Thoracic aorta (tissue), 2 donors: ENCODE measurements at places on chromosomes 11 and 22. TPM values are rescaled to one million over a fixed set of nuclear protein-coding genes. Genes with fewer than 3 reads are reported as not detected.
A peak's percentile ranks its signal among the peaks of the same experiment; 100 is the strongest.

DNA sequence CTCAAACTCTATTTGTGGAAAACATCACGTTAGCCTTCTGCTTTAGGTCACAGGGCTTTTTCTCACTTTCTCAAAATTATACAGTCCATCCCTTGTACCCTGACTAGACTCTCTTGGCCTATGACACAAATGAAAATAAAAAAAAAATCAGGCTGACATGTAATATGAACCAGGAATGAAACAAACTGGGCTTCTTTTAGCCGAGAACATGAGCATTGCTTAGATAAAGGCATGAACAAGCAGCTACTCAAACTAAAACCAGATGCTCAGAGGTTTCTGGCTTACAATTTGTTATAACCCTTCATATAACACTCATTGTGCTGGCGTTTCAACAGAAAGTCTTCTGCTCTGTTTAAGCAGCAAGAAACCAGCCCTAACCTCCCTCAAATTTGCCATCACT, 265.5 kb upstream of the NARS2 start:
- H3K4me3 ChIP-seq: no peak overlapping the region
- no peaks in the 10 kb centered on the region for H3K36me3 ChIP-seq
- H3K27me3 ChIP-seq: no peaks in the 10 kb centered on the region
- DNase-seq: no peak

GRCh38 chr22:17878941-17879340, 104.7 kb upstream of the BID start:
- H3K36me3 ChIP-seq: peaks cover 29% of the 10 kb centered on the region
- no peak overlapping the region for H3K27ac ChIP-seq
- no peaks in the 10 kb centered on the region for H3K27me3 ChIP-seq
- no peak for DNase-seq
- H3K4me1 ChIP-seq: no peaks in the 10 kb centered on the region

- peaks cover 10% of the 10 kb centered on the region for H3K4me1 ChIP-seq
- no peaks in the 10 kb centered on the region for H3K27me3 ChIP-seq
- DNase-seq: no peak
- H3K27ac ChIP-seq: no peak overlapping the region
Measured at GRCh38 chr11:30861531-30861930, 275.4 kb upstream of the MPPED2 start.

DNA sequence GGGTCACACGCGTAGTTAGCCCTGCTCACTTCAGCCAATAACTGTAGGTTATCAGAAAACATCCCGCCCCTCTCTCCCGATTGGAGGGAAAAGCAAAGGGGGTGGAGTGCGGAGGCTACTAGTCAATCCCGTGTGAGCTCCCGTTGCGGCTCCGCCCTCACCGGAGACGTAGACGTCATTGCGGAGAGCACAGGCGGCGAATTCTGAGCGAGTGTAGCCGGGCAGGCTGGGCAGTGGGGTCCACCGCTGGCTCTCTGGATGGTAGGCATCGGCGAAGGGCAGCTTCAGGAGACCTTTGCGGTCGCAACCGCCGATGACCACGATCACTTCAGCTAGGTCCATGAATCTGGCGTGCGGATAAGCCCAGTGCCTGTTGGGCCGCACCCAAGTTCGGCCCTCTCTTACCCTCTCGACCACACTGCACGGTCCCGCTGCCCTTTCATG, 4.7 kb downstream of the KLHL35 start:
- H3K27ac ChIP-seq: peak overlapping the region; percentile 72
- no peaks in the 10 kb centered on the region for H3K36me3 ChIP-seq

DNA sequence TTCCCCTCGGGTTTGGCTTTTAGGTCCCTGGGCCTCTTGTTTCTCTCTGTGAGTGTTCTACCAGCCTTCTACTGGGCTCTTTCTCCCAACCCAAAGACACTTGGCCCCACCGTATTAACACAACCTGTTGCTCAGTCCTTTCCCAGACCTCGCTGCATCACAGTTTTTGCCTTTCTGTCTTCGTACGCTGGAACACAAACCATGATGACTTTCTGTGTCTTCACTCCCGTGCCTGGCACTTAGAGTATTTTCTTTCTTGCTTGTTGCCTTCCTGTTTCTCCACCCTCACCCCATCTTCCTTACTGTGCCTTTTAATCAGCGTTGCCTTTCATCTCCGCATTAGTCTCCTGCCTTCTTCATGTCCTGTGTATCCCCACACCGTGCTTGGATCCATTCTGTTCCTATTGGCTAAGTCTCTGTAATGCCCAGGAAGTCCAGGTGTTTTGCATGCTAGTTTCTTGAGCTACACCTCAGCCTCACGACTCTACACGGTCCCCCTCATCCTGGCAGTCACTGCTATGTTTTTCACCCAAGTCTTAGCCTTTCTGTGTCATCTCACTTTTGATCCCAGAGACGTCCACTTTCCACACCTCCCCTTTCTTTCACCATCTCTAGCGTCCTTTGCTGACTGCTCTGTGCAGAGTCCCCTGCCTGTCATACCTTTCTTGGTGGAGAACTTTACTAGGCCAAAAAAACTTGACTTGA, 1.6 kb downstream of the MARK2 start:
- H3K27me3 ChIP-seq: no peaks in the 10 kb centered on the region
- no peaks in the 10 kb centered on the region for H3K36me3 ChIP-seq
- peaks cover 17% of the 10 kb centered on the region for H3K4me1 ChIP-seq
- DNase-seq: no peak

DNA sequence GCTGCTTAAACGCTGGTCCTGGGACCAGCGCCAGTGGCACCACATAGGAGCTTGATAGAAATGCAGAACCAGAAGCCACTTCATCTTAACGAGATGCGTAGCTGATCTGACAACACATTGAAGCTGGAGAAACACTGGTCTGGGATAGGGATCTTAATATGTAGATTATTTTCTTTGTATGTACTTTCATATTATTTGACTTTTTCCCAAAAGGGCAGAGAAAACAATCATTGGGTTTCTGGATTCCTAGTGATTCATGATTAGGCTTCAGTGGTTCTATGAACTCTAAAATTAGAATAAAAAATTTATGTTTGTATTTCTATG, 12.3 kb downstream of the MPEG1 start:
- DNase-seq: no peak
- peaks cover 3% of the 10 kb centered on the region for H3K4me1 ChIP-seq
- H3K4me3 ChIP-seq: no peak overlapping the region
- H3K27ac ChIP-seq: no peak overlapping the region
- no peaks in the 10 kb centered on the region for H3K36me3 ChIP-seq

- H3K27ac ChIP-seq: no peak overlapping the region
- no peak for DNase-seq
- no peaks in the 10 kb centered on the region for H3K4me1 ChIP-seq
Measured at GRCh38 chr11:71156301-71156700, 96.1 kb downstream of the SHANK2 start.

- H3K27me3 ChIP-seq: no peaks in the 10 kb centered on the region
- DNase-seq: no peak
- H3K4me1 ChIP-seq: no peaks in the 10 kb centered on the region
- H3K36me3 ChIP-seq: no peaks in the 10 kb centered on the region
Measured at GRCh38 chr22:49734390-49734789, 93.3 kb downstream of the BRD1 start.

DNA sequence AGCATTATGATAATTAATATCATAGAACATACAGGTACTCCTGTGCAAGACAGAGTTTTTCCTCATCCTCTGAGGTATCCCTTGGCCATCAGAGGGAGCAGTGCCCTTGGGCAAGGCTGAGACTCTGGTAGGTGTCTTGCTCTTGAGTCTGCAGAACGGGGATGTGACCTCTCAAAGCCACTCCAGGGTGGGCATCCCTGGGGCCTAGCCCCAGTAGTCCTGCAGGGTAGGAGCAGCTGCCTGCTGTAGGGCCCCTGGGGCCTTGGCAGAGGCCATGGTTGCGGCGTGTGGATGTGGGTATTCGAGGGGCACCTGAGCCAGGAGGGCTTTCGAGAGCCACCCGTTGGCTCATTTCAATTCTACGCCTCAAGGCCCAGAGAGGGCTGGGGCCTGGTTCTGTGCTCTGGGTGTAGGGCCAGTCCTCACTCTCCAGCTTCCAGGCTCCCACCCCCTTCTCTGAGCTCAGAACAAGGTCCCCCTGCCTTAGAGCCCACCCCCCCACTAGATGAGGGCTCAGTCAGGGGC, 7.7 kb upstream of the OMP start:
- no peaks in the 10 kb centered on the region for H3K36me3 ChIP-seq
- H3K27ac ChIP-seq: no peak overlapping the region
- no peaks in the 10 kb centered on the region for H3K4me1 ChIP-seq
- no peak overlapping the region for H3K4me3 ChIP-seq

GRCh38 chr11:18853086-18853720, 61.6 kb upstream of the PTPN5 start:
- H3K4me1 ChIP-seq: no peaks in the 10 kb centered on the region
- DNase-seq: no peak
- no peaks in the 10 kb centered on the region for H3K36me3 ChIP-seq

DNA sequence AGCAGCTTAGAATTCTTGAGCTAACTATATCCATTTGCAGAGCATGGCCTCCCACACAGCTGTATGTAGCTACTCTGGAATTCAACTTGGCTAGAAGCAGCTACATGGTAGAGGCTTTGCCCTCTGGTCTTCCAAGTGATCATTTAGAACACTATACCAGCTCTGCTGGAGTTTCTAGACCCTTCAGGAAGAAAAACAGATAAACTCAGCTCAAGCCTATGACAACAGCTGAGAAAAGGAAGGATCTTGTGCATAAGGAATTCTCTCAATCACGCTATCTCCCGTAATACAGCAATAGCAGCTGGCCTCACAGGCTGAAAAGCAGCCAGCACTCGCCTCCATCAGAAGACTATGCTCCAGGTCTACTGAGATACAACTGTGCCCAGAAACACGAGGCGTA, 50.6 kb upstream of the APOA1 start:
- no peak for DNase-seq
- H3K4me1 ChIP-seq: no peaks in the 10 kb centered on the region
- no peak overlapping the region for H3K4me3 ChIP-seq

DNA sequence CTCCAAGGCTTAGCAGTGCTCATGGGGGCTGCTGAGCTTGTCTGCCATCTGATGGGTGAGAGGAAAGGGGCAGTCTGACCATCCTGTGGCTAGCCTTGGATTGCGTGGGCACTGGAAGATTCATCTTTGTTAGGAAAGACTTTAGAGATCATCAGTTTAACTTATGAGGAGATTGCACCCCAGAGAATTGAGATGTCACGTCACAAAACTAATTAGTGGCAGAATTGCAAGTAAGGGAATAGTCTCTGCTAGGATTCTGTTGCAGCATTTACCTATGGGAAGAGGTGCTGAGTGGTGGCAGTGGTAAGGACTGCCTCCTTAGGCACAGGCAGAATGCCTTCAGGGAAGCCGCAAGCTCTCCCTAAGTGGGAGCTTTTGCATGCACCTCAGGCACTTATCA, 42.8 kb upstream of the HSPA8 start:
- H3K4me1 ChIP-seq: peaks cover 28% of the 10 kb centered on the region
- H3K27me3 ChIP-seq: no peaks in the 10 kb centered on the region
- no peaks in the 10 kb centered on the region for H3K36me3 ChIP-seq
- peak overlapping the region; percentile 42 for H3K27ac ChIP-seq
- no peak for DNase-seq
- no peak overlapping the region for H3K4me3 ChIP-seq

- H3K27me3 ChIP-seq: no peaks in the 10 kb centered on the region
- no peaks in the 10 kb centered on the region for H3K36me3 ChIP-seq
- H3K4me3 ChIP-seq: no peak overlapping the region
- peak overlapping the region; percentile 18 for H3K27ac ChIP-seq
Measured at GRCh38 chr11:3942160-3942955, 86.9 kb downstream of the STIM1 start.

- no peaks in the 10 kb centered on the region for H3K27me3 ChIP-seq
- H3K27ac ChIP-seq: no peak overlapping the region
- no peaks in the 10 kb centered on the region for H3K4me1 ChIP-seq
- H3K4me3 ChIP-seq: no peak overlapping the region
- H3K36me3 ChIP-seq: no peaks in the 10 kb centered on the region
Measured at GRCh38 chr11:132137981-132138313, 767.5 kb downstream of the NTM start.

DNA sequence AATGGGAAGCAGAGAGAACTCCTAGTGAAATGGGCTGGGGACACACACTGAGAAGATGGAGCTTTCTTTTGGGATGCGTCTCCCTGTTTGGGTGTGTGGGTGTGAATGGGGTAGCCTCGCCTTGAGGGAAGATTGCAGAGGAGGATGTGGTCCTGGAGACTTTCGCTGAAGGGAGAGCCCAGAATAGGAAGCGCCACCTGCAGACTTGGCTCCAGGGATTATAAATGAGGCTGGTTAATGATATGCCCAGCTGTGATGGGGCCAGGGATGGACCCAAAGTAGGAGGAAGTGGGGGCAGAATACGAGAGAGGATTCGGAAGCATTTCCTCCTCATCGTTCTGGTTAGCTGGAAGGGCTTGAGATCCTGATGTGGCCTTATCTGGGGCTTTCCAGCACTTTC, 13.7 kb downstream of the RELT start:
- DNase-seq: no peak
- H3K27ac ChIP-seq: no peak overlapping the region
- no peaks in the 10 kb centered on the region for H3K27me3 ChIP-seq
- H3K36me3 ChIP-seq: no peaks in the 10 kb centered on the region

DNA sequence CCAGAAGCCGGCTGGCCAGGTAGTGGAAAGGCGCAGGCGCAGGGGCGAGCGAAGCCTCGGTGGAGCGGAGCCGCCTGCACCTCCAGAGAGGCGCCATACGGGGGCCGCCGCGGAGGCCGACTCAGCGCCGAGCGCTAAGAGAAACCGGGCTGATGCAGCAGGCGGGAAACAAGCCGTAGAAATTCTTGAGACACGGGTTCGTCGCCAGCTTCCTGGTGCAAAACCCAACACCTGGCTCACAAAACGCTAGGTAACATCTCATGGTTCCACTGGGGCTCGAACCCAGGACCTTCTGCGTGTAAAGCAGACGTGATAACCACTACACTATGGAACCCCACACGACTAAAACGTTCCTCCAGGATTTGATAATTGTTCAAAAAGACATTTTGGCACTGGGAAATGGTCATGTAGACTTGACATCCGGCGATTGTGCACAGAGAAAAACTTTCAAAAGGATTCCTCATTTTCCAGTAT, 39.1 kb downstream of the OR4D9 start:
- H3K27me3 ChIP-seq: no peaks in the 10 kb centered on the region
- peak; percentile 39 for DNase-seq
- H3K36me3 ChIP-seq: no peaks in the 10 kb centered on the region
- H3K4me3 ChIP-seq: peak overlapping the region; percentile 74

- no peaks in the 10 kb centered on the region for H3K36me3 ChIP-seq
- H3K27me3 ChIP-seq: no peaks in the 10 kb centered on the region
- no peak for DNase-seq
- H3K4me1 ChIP-seq: no peaks in the 10 kb centered on the region
Measured at GRCh38 chr11:7031471-7031871, 11.2 kb downstream of the NLRP14 start.

- H3K4me3 ChIP-seq: no peak overlapping the region
- no peaks in the 10 kb centered on the region for H3K4me1 ChIP-seq
- no peaks in the 10 kb centered on the region for H3K27me3 ChIP-seq
- H3K36me3 ChIP-seq: no peaks in the 10 kb centered on the region
Measured at GRCh38 chr22:37079668-37080171, 28.2 kb downstream of the KCTD17 start.

Gene MMP8
- not detected for total RNA-seq

Gene SUN2
- 1,215 TPM for total RNA-seq

Gene PNPLA5
- total RNA-seq: not detected

Gene P4HA3
- 5.7 TPM for total RNA-seq

Gene NNMT
- 583 TPM for total RNA-seq

Gene LINC01488
- total RNA-seq: not detected

Gene RCOR2
- total RNA-seq: 1.4 TPM

Gene GPHA2
- not detected for total RNA-seq

Gene PDGFB
- total RNA-seq: 12.6 TPM

Gene DEUP1
- not detected for total RNA-seq

Gene TRIM6
- total RNA-seq: 3.0 TPM

Gene BCO2
- total RNA-seq: 7.2 TPM
